SK-MEL-5 (cell line): ENCODE measurements at places on chromosomes 6 and 20. TPM values are rescaled to one million over a fixed set of nuclear protein-coding genes. Genes with fewer than 3 reads are reported as not detected.

Gene TSPO2
- not detected in 2 replicates for total RNA-seq

Gene ANKRD66
- total RNA-seq, result not detected in 2 replicates

Gene SIRT5
- total RNA-seq, result 19.4 and 22.3 TPM in 2 replicates

Gene MYH7B
- total RNA-seq, result 0.03 and 0.08 TPM in 2 replicates

Gene NRSN1
- total RNA-seq, result not detected in 2 replicates

Gene HLA-G
- 0.32 and 0.37 TPM in 2 replicates for total RNA-seq

Gene MUC21
- not detected in 2 replicates for total RNA-seq

Gene SLC22A16
- not detected in 2 replicates for total RNA-seq

Gene TMX4
- total RNA-seq, result 28.9 and 29.8 TPM in 2 replicates

Gene OR5V1
- total RNA-seq, result not detected in 2 replicates

Gene FAM217A
- total RNA-seq, result not detected in 2 replicates

Gene TNNC2
- total RNA-seq, result 0.37 TPM in 1 of 2 replicates, not detected in the other

Gene TUBB2B
- 26.6 and 28.6 TPM in 2 replicates for total RNA-seq

Gene LY86
- total RNA-seq, result not detected in 2 replicates

Gene RSPH9
- 1.1 and 1.7 TPM in 2 replicates for total RNA-seq

Gene COMMD7
- 47.5 and 49.2 TPM in 2 replicates for total RNA-seq

Gene SLX4IP
- 6.4 and 7.3 TPM in 2 replicates for total RNA-seq

Gene MDFI
- total RNA-seq, result 0.21 TPM in 2 replicates

Gene APOM
- 0.42 and 0.43 TPM in 2 replicates for total RNA-seq

Gene MRAP2
- 0.18 and 0.67 TPM in 2 replicates for total RNA-seq

Gene C20orf96
- 1.6 and 1.7 TPM in 2 replicates for total RNA-seq

Gene DSP
- total RNA-seq, result 2.0 and 2.2 TPM in 2 replicates

Gene CPNE5
- 0.63 TPM in 1 of 2 replicates, not detected in the other for total RNA-seq

Gene KHDC1L
- not detected in 2 replicates for total RNA-seq

Gene SNTA1
- 34.4 and 35.5 TPM in 2 replicates for total RNA-seq

Gene NOX3
- total RNA-seq, result not detected in 2 replicates

Gene FAM50B
- total RNA-seq, result 14.4 and 16.7 TPM in 2 replicates

Gene TP53INP2
- 6.5 TPM in 2 replicates for total RNA-seq

Gene C6orf52
- 0.63 and 0.85 TPM in 2 replicates for total RNA-seq

Gene HRH3
- not detected in 2 replicates for total RNA-seq

Gene RIMS4
- 10.7 and 10.9 TPM in 2 replicates for total RNA-seq

Gene POU5F1
- not detected in 2 replicates for total RNA-seq

Gene C20orf144
- total RNA-seq, result not detected in 2 replicates

Gene COL12A1
- 0.29 and 1.1 TPM in 2 replicates for total RNA-seq

Gene CCN6
- not detected in 2 replicates for total RNA-seq

Gene HEBP2
- total RNA-seq, result 17.0 and 22.9 TPM in 2 replicates

Gene LAMA4
- total RNA-seq, result 48.9 and 54.9 TPM in 2 replicates

Gene MACROD2
- 1.3 and 3.3 TPM in 2 replicates for total RNA-seq

Gene BNIP5
- total RNA-seq, result not detected in 2 replicates

Gene CGAS
- total RNA-seq, result not detected in 2 replicates

Gene GRIK2
- 8.5 and 9.3 TPM in 2 replicates for total RNA-seq
